RKO (cell line): ENCODE measurements at places on chromosomes 4 and X.

DNA sequence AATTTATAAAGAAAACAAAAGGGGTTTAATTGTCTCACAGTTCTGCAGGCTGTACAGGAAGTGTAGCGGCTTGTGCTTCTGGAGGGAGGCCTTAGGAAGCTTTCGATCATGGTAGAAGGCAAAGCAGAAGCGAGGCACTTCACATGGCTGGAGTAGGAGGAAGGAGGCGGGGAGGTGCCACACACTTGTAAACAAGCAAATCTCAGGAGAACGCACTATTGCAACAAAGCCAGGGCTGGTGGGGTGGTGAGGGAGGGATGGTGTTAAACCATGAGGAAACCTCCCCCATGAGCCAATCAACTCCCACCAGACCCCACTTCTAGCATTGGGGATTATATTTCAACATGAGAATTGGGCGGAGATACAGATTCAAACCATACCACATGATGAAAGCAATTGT, 1116.3 kb downstream of the FAT4 start:
- DNase-seq: no peak

DNA sequence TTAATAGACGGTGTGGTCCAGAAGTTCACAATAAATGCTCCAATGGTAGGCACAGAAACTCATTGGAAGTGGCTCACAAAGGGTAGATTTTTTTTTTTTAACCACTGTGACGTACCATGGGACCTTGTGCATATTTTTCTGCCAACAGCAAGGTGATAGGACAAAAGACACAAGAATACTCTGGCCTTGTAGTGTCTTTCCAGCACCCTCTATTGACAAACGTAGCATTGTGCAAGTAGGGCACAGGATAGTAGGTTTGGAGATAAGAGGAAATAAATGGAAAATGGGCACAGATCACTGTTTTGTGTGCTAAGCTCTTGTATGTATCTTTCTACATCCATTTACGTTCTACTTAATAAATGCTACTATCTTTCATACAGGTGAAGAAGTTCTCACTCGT, 2054.9 kb downstream of the PCDH7 start:
- peak; percentile 62 for DNase-seq

DNA sequence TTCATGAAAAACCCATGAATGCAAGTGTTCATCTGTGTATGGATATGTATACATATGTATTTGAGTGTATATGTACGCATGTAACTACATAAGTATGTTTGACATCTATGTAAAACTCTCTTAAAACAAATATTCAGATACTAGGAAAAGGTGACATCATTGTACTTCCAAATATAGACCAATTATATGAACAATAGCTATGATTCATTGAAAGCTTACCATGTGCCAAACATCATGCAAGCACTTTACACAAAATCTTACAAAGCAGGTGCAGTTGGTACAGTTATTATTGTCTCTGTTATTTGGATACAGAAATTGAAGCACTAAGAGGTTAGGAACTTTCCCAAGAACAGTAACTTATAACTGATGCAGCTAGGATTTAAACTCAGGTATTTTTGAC, 21.4 kb downstream of the MAGEB17 start:
- peak; percentile 67 for DNase-seq

DNA sequence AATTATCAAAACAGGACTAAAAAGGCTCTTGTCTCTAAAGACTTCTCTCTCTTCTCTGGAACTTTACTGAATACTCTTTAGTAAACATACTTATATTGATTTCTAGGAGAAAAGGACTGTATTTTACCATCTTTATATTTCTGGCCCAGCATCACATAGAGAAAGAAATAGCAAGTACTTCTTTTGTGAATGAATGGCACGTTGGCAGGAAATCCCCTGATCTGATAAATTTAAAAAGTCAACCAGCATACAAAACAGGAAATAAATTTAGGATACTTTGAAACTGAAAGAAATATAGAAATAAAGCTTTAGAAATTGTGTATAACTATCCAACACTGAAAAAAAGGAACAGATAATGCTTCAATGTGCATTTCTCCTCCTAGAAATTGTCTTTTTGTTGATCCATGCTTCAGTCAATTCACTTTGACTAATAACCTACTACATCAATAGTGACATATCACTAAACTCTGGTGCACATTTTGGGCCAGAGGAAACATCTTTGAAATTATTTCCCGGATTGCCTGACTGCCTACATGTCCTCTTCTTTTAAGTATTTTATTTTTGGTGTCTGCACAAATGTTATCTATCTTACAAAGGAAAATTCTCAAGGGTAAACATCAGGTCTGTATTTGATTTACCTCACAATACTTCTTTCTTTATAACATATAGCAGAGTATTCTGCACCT, 183.5 kb upstream of the FSTL5 start:
- DNase-seq: no peak

GRCh38 chr4:137968956-137969678, 273.0 kb downstream of the SLC7A11 start:
- no peak for DNase-seq

DNA sequence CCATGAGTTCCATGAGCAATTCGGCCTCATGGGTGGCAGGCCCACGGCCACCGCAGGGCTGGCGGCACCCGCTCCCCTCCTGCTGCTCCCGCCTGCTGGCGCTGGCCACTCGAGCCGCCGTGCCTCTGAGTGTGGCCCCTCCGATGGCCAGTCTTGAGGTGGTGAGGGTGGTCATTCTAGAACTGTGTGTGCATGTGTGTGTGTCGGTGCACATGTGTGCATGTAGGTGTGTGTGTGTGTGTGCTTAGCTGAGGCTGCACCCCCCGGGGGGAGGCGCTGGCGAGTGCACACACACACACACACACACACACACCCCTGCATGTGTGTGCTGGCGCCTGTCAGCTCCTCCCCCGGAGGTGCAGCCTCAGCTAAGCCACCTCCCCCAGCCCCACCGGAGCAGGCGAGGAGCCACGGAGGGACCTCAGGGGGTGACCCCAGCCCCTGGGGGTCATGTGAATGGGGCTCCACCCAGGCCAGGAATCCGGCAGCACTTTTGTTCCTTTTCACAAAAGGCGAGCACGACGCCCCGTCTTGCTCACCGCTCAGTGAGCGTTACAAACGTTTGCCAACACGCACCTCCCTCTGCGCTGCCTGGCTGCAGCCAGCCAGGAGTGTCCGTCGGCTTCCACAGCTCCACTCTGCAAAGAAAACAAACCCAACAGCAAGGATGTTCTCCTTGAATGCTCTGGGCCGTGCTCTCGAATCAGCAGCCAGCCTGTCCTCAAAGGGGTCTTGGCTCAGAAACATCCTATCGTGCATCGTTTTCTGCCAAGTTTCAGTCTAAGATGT, 29.9 kb downstream of the FGFRL1 start:
- no peak for DNase-seq

DNA sequence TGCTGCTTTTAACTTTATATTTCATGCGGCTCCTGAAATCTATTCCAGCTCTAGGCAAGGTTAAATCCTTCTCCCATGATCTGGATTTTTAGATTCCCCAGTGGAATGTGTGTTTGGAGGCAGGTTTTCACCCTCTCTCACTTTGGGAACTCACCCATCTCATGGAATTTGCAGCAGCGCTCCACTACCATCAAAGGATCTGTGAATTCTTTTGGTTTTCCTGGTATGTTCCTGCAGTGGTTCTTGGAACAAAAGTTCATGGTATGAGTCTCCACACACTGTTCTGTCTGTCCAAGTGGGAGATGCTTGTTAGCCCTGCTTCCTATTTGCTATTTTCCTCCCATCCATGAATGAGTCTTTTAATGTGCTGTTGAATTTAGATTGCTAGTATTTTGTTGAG, 14.0 kb downstream of the APOOL start:
- DNase-seq: no peak

GRCh38 chrX:74291577-74291963, 12.4 kb upstream of the ZCCHC13 start:
- peak; percentile 40 for DNase-seq

DNA sequence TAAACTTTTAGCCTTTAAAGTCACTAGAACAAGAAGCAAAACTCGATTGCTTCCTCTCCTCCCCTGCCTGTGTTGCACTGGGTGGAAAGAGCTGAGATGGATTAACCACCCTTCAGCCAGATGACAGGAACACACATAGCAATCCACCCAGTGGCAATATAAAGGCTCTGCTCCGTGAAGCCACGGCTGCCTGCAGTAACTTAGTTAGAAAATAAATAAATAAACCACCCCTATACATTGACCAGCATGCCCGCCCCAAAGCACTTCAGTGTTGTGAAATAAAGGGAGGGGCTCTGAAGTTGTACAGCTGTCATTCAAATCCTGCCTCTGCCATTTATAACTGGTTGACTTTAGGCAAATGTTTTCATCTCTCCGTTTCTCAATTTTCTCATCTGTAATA, 217.1 kb upstream of the LDB2 start:
- no peak for DNase-seq

- DNase-seq: no peak
Measured at GRCh38 chr4:62490635-62491034, 1290.5 kb downstream of the ADGRL3 start.

- DNase-seq: no peak
Measured at GRCh38 chr4:141573678-141574077, 62.7 kb upstream of the IL15 start.

GRCh38 chr4:168610911-168611530, 114.2 kb downstream of the PALLD start:
- DNase-seq: no peak

DNA sequence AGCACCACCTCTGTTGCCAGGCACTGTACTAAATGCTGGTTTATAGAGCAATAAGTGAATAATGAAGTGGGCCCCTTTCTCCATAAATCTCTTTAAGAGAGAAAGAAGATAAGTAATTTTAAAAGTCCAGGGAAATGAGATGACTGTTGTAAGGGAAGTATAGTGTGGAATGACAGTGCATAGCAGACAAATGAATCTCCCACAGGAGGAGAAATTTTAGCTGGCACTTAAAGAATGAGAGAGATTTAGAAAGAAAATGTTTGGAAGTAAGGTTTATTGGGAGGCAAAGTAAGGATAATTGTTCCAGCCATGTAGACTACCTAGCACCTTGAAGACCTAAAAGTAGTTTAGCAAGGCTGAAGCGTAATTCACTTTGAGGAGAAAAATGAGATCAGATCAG, 1081.1 kb upstream of the PABPC4L start:
- no peak for DNase-seq

DNA sequence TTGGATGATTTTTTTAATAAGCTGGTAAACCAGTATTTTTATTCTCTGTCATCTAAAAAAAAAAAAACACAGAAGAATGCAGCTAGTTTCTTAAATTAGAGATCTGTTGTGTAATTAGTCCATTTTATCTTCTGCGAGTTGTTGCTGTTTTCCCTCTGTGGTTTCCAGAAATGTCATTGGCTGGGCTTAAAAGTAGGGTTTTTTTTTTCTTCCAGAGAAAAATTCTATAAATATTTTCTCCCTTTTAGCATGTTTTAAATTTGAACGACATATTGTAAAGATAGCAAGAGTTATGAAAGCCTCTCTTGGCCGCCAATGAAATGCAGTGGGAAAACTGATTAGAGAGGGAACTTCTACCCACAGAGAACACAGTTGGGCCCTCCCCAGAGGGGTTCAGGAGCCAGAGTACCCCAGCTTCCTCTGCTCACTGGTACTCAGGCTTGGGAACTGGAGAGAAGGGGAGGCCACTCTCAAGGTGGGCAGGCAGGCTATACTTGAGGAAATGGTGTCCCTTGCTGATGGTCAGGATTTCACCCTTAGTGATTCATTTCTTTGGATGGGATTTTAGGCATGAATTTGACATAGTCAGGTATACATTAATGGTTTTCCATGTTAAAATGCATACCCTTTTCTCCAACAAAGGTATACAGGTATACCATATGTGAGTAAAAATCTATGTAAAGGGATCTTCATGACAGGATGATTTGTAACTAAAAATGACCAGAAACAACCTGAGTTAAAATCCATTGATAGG, 166.1 kb downstream of the BCOR start:
- no peak for DNase-seq

GRCh38 chrX:124263743-124264142, 68.7 kb upstream of the TEX13D start:
- DNase-seq: no peak

GRCh38 chr4:78092850-78093249, 35.7 kb downstream of the FRAS1 start:
- no peak for DNase-seq

DNA sequence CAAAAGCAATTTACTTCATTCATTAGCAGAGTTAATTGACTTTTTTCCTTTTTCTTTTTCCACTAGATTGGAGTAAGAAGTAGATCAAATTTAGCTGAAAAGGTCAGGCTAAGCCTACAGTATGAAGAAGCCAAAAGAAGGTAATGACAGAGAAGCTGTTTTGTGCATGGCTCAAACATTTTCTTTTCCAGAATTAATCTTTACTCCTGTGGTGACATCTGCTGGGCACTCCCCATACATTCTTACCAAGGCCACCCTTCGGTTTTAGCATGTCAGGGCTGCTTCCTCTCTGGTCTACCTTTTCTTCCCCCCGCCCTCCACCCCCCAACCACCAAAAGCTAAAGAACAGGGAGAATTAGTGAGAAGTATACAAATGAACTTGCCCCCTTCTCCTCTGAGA, 70.2 kb downstream of the CLDN22 start:
- DNase-seq: peak; percentile 43

- DNase-seq: no peak
Measured at GRCh38 chrX:19750028-19750782, 137.2 kb downstream of the SH3KBP1 start.

DNA sequence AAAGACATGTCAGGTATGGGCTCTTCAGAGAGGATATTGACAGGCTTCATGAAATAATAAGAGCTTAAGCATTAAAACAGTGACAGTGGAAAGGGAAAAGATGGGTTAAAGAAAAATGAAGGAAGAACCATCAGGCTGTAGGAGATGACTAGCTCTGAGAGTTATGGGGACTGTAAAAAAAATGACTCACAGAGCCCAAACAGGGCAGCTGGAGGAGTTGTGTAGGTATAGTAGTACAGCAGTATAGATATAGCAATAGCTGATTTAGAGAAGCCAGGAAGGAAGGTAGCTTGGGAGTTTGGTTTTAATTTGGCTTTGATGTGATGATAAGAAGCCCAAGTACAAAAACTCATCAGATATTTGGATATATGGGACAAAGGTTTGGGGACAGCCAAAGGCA, 66.6 kb downstream of the FREM3 start:
- peak; percentile 12 for DNase-seq

DNA sequence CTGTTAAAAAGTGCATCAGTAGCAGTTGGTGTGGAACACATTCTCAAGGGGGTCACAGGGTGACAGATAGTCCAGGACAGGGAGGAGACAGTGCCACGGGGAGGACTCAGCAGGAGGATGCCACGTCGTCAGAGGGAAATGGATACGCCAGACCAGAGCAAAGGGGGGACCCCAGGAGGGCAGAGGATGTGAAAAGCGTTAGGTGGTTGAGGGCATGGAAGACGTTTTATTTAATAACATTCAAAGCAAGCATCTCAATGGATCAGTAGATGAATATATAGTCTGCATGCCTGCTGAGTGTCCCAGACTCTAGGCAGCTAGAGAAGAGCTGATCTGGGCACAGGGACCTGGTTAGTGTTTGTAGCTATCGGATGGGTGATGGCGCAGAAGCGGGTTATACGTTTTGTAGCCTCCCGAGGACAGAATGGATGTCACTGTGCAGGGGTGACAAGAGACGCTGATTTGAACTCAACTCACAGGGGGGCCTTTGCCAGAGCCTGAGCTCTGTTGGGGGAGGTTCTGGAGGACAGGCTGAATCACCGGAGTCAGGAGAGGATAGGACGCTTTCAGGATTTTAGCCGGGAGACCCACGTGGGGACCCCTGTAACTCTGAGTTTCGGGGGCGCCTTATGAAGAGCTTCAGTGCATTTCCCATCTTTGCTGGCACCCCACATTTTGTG, 81.3 kb downstream of the STOX2 start:
- no peak for DNase-seq
